Non-pigmented ciliary epithelial cell (primary cell): ENCODE measurements at places on chromosomes 6 and 20.
A peak's percentile ranks its signal among the peaks of the same experiment; 100 is the strongest.

- peak; percentile 46 for DNase-seq
Observed at GRCh38 chr20:49505518-49505917, 23.1 kb upstream of the KCNB1 start.

- no peak for DNase-seq
Observed at GRCh38 chr6:112030206-112030960, 23.5 kb upstream of the CCN6 start.

DNA sequence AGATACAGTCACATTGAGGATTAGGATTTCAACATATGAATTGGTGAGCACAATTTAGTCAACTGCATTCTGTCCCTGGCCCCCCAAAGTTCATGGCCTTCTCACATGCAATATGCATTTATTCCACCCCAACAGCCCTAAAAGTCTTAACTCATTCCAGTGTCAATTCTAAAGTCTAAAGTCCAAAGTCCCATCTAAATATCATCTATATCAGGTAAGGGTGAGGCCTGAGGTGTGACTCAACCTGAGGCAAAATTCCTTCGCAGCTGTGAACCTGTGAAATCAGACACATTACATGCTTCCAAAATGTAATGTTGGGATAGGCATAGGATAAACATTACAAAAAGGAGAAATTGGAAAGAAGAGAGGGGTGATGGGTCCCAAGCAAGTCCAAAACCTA, 27.8 kb downstream of the CLIC5 start:
- DNase-seq: no peak

GRCh38 chr6:70725817-70726415, 58.2 kb downstream of the SMAP1 start:
- no peak for DNase-seq

- DNase-seq: no peak
Observed at GRCh38 chr20:16283307-16283706, 289.9 kb downstream of the KIF16B start.

DNA sequence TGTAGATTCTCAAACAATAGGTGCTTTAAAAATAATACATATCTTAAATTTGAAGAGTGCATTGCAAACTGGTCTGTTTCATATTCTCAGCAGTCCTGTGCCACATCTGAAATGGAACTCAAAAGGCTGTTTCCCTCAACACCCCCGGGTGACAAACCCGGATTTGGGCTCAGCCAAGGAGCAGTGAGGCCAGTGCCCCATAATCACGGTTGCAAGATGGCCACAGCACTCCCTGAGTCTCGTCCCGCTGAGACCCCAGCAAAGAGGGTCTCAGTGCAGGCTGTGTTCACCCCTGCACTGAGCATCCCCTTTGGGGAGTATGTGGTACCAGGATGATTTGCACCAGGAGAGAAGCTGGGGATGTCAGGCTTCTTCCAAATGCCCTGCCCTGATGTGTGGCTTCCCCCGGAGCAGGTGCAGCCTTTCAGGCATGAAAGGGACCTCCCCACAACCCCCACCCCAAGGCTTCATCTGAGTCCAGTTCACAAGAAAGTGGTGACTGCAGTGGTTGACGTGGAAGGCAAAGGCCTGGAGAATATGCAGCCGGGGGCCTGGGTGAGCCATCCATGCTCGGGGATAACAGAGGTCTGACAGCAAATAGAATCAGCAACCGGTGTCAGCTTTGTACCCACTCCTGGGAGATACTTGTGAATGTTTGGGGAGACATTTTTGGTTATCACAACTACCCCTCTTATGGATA, 202.9 kb downstream of the SYNDIG1 start:
- DNase-seq: peak; percentile 55

- DNase-seq: no peak
Observed at GRCh38 chr6:66578362-66578761, 871.3 kb upstream of the EYS start.

DNA sequence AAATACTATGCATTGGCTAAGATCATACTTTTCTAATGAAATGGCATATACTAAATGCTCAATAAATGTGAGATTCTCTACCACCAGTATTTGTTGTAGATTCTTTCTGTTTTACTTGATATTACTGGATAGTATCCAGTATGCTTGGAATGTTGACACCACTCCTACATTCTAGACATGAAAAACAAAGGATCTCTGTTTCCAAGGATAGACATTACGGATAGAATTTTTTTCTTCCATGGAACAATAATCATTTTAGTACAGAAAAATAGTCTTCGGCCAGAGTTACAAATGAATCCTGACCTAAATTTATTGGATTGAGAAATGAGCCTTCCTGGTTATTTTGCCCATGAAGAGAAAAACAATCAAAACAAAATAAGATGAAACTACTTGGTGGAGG, 258.2 kb upstream of the NT5E start:
- DNase-seq: no peak

- DNase-seq: no peak
Observed at GRCh38 chr6:168726312-168726856, 285.4 kb downstream of the SMOC2 start.

- DNase-seq: no peak
Observed at GRCh38 chr6:83921315-83921714, 61.8 kb downstream of the CYB5R4 start.

DNA sequence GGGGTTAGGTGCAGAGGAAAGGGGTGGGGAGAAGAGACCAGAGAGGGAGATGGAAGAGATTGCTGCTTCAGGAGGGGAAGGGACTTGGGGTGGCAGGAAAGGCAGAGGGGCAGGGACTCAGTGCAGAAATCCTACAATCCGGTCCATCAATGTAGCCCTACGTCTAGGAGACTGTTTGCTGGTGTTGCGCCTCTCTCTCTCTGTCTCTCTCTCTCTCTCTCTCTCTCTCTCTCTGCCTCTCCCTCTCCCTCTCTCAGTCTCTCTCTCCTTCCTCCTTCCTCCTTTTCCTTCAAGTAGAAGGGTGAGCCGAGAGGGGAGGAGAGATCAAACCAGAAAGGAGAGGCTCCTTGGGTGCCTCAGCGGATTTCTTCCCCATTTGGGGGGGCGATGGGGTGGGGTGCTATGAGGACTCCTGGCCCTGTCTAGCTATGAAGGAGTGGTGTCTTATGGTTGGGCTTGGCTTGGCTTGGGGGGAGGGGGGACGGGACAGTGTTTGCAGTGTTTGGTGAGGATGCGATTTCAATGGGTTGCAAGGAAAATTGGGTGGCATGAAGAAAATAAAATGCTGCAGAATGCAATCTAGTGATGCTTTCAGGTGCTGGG, 181.2 kb downstream of the TBXT start:
- DNase-seq: no peak

DNA sequence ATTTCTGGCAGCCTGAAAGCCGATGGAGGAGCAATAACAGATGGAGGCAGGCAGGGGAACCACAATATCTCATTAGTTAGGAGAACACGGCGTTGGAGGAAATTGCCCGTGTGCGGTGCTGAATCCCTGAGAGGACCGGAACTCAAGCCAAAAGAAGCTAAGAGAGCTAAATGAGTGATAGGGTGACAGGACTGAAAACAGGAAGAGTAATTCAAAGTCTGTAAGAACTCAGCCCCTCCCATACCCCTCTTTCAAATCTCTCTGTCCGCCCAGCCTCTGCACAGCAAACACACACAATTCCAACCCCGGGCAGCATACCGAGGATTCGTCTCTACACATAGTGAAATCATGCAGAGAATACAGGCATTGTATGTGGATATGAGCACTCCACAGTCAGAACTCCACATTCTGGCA, 2.6 kb upstream of the IPCEF1 start:
- no peak for DNase-seq

- DNase-seq: no peak
Observed at GRCh38 chr20:59340201-59340885, 39.9 kb downstream of the EDN3 start.

- no peak for DNase-seq
Observed at GRCh38 chr6:123089226-123089625, 93.2 kb downstream of the CLVS2 start.

- no peak for DNase-seq
Observed at GRCh38 chr6:5025911-5026819, 22.3 kb upstream of the RPP40 start.

DNA sequence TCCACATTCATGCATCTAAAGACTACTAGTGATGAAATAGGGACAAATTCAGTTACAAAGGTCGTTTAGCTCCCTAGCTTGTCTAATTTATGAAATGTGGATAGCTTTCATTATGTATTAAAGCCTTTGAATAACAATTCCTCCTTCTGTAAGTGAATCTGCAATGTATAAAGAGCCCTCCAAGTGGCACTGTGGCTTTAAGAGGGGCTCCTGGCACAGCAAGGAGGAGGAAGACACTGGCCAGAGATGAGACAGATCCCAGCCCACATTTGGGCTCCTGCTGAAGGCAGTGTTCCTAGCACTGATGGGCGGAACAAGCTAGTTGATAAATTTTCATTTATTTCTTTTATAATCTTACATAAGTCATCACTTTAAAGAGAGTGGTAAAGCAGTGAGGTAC, 17.6 kb upstream of the FUCA2 start:
- DNase-seq: no peak

DNA sequence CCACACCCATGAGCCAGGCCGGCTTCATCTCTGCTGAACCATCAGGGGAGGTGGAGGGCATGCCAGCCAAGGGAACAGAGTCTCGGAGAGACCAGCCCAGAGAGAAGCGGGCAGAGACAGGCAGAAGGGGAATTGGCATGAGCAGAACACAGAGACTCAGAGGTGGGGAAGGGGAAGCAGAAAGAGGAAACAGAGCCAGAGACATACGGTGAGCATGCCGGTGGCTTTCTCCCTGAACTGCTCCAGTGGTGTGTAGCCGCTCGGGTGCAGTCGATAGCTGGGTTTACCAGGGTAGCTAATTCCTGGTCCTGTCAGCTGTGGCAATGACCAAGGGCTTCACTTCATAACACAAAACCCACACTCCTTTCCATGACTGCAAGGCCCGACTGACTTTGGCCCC, 83.6 kb upstream of the CCDC167 start:
- DNase-seq: no peak

- DNase-seq: no peak
Observed at GRCh38 chr20:44309763-44310663, 989 bp downstream of the FITM2 start.

DNA sequence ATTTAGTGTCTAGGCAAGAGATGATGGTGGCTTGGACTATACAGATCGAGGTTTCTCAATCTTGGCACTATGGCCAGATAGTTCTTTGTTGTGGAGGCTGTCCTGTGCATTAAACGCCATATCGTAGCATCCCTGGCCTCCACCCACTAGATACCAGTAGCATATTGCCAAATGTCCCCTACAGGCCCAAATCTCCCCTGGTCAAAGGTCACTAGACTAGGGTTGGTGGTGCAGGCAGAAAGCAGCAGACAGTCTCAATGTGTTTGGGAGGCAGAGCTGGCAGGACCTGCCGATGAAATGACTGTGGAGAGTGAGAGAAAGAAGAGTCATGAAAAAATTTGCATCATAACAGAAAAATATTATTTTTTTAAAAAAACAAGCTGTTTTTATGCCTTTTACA, 63.0 kb downstream of the TRAM2 start:
- DNase-seq: no peak

DNA sequence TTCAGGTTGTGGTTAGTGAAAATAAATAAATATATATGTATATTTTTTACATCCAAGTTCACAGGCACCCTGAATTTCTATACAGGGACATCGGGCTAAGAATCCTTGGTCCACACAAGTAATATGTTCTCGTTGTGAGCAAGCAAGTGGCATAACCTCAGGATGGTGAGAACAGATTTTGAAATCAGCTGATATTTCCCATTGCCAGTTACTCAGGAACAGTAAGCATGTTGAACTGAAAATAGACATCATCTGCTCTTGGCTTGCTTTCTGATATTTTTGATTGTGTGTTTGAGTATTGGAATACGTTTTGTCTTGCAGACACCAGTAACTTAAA, 87.7 kb downstream of the TRMT6 start:
- DNase-seq: no peak

DNA sequence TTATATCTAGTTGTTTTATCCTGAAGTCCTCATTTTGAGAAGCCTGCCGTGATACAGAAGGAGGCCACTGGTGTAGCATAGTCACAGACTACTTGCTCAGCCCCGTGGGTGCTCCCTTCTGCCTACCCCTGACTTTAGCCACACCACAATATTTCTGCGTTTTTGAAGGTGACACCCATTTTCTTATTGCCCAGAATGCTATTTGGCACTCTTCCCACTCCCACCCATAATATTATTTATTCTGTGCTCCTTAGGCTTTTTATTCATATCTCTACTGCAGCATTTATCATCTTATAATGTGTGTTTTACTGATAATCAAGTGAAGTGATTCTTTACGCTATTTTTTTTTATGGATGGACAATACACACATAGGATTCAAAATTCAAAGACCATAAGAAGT, 107.3 kb downstream of the OR2B2 start:
- no peak for DNase-seq

DNA sequence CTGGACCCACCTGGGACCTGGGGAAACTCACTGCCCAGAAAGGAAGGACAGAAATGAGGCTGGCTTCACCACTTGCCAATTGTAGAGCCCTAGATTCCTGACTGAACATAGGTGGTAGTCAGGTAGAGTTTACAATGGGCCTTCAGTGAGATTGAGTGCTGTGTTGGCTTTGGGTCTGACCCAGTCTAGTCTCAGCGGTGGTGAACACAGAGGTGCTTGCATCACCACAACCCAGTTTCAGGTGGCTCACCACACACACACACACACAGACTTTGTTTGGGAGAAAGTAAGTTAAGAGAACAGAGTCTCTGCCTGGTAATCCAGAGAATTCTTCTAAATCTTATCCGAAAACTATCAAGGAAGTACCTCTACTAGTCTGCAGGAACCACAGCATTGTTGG, 266.1 kb upstream of the EPHA7 start:
- DNase-seq: no peak

DNA sequence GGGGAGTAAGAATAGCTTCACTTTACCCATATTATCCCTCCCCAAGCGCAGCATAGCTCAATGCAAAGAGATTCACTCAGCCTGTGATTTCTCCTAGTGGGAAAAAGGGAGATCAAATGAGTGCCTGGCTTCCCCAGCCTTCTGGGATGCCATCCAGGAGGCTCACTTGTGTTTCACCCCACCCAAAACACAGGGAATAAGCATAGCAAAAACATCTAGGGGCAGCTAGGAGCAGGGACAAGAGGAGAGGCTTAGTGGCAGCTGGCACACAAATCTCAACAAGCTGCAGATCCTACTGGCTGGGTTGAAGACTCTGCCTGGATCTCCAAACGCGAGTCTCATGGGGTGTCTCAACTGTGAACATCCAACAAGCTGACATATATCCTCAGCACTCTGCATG, 715.8 kb downstream of the RNF144B start:
- no peak for DNase-seq

DNA sequence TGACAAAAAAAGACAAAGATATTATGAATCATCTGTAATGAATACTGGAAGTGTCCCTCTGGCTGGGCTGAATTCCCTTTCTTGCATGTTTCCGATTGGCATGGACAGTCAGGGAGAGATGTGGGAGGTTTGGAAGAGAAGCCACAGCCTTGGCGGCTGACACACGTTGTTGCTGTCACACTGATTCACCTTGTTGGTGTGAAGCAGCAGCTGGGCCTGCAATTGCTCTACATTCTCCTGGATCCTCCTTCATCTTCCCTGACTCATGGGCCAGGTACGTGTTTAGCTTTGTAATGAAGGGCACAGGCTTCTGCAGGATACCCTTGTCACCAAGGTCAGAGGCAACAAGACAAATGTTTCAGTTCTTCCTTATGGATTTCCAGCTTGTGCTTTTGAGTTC, 13.4 kb upstream of the SMIM8 start:
- DNase-seq: no peak
